ENCODE measurements at places on chromosomes 16 and 17.

DNA sequence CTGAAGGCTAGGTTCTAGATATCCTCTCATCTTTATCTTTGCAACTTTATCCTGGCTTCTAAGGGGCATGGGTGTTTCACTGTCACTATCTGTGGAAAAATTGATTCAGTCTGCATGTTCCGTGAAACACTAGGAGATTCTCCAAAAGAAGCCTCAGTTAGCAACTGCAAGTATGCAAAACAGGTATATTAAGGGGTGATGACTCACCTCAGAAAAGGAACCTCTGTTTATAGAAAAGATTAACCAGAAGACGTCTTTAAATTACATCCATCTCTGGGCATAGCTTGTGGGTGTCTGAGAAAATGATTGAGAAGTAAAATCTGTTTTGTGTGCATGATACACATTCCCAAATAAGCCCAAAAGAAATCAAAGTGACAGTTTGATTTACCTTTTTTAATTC lies 353.8 kb upstream of the HSBP1 start:
- no peak for DNase-seq

GRCh38 chr16:67278773-67279295 lies 498 bp upstream of the PLEKHG4 start:
- peak; percentile 17 for DNase-seq

GRCh38 chr17:40813804-40814203 lies 8.6 kb downstream of the KRT10 start:
- DNase-seq: no peak

GRCh38 chr17:61489719-61490490 lies 37.7 kb downstream of the TBX4 start:
- no peak for DNase-seq

DNA sequence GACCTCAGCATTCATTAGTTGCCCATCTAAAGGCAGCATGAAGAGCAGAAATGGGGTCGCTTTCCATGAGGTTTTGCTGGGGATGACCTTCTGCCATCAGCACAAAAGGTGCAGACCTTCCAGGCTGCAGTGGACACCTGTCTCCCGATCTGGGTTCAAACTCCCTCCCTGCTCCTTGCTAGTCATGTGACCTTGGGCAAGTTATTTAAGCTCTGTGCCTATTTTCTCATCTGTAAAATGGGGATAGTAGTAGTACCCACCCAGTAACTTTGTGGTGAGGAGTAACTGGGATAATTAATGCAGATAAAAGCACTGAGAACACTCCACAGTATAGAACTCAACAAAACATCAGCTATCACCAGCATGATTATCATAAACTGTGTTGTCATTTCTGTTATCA lies 21.4 kb upstream of the COQ7 start:
- DNase-seq: no peak

DNA sequence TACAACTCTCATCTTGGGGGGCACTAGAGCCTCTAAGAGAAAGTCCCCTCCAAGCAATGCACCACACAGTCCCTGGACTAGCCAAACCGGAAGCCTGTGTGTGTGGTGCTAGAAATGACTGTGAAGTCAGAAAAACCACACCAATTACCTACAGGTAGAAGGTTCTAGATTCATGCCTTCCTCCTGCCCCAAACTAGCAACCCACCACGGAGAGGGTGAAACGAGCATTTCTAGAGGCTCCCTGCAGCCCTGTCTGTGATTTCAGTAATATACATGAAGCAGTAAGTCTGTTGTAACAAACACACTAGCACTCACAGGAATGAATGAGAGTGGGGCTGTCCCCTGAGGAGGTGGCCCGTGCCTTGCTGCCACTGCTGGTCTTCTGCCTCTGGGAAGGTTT lies 13.6 kb downstream of the ZFHX3 start:
- no peak for DNase-seq

DNA sequence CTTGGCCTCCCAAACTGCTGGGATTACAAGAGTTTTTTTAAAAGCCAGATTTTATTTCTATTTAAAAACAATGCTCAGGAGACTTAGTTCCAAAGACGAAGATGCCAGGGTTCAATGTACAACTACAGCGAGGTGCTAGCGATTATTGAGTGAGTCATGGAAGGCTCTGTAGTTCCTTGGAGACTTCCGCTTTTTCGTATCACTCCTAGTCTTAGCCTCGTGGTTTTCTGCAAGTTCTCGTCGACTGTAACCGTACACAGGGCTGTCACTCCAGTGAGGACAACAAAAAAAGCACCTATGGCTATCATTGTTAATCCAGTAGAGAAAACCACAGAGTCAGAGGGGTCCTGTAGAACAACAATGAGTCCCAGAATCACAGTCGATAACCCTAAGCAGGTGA lies 22.7 kb upstream of the ZC3H7A start:
- no peak for DNase-seq

- no peak for DNase-seq
These were observed 6.0 kb downstream of the HSDL1 start for GRCh38 chr16:84138824-84139627.

DNA sequence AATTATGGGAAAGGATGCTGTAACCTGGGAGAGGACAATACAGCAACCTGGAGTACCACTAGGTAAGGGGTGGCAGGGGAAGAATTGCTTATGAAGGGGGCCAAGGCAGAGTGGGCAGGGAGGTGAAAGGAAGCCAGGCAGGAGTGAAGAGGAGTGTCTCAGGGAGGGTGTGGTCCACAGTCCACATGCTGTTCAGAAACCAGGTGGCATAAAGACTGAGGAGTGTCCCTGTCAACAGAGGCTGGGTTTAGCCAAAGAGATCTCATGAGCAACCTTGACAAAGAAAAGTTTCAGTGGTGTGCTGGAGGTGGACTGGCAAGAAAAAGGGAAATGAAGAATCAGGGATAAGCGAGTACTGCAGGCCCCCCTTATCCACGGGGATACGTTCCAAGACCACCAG lies 88.4 kb downstream of the SPACA3 start:
- DNase-seq: no peak

DNA sequence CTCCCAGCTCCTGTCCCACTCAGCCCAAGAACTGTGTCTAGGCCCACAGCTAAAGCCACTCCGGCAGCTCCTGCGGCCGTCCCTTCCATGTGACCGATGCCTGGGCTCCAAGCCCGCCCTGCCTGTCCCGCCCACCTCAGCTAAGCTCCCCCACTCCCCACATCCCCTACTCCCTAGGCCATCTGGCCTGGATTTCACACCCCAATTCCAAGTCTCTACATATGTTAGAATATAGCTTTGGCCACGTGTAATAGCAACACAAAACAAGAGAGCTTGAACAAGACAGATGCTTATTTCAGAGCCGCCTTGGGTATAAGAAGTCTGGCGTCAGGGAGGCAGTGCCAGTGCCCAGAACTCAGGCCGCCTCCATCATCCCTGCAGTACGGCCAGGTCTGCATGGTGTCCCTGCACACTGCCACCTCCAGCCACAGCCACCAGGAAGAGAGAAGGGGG lies 30.0 kb upstream of the USP22 start:
- no peak for DNase-seq

DNA sequence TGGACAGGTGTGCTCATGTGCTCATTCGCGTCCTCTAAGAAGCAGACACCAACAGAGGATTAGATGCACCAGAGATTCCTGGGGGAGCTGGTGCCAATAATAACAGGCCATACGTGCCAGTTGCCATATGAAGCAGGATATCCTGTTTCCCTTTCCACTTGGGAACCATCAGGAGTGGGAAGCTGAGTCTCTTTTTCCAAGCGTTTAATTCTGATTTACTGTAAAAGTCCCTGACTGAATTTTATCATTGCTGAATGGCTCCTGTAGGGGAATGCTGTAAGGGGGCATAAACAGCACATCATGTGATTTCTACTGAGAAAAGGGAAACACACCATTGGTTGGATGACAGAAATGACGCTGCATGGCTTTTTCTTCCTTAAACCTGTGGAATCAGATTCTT lies 113.3 kb downstream of the IRF8 start:
- no peak for DNase-seq

DNA sequence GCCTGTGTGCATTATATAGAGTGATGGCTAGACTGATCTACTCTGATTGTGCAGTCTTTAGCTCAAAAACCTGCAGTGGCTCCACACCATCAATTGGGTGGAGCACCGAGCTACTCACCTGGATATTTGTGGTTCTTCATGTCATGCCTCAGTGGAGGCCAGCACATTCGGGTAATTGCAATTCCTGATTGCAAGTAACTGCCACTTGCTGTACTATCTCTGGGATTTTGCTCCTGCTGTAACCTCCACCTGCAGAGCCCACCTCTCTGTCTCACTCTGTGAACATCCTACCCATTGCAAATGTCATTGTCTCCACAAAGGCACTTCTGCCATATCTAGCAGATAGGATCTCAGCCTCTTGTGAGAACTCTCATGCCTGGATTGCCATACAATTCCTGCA lies 1.7 kb upstream of the CCL1 start:
- DNase-seq: no peak

- DNase-seq: no peak
These were observed 206.4 kb downstream of the KATNIP start for GRCh38 chr16:27756206-27756970.

DNA sequence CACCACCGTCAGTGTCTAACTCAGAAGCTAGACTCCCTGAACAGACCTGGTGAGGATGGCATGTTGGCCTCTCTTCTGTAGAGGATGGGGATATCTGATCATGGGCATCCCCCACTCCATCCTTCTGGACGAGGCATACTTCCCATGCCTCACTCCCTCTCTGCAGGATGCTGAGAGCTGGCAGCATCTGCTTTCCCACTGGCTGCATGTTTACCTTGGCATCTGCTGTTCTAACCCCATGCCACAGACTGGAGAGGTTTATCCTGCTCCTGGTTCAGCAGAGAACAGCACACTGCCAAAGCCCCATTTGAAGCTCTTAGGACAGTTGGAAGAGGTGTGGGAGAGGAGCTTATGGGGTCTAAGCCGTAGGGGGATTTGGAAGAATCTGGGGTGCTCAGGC lies 46.0 kb downstream of the YPEL2 start:
- DNase-seq: no peak

- no peak for DNase-seq
These were observed 12.8 kb downstream of the SLC47A1 start for GRCh38 chr17:19546289-19547065.

- DNase-seq: no peak
These were observed 69.9 kb downstream of the IRX5 start for GRCh38 chr16:55000595-55000994.

DNA sequence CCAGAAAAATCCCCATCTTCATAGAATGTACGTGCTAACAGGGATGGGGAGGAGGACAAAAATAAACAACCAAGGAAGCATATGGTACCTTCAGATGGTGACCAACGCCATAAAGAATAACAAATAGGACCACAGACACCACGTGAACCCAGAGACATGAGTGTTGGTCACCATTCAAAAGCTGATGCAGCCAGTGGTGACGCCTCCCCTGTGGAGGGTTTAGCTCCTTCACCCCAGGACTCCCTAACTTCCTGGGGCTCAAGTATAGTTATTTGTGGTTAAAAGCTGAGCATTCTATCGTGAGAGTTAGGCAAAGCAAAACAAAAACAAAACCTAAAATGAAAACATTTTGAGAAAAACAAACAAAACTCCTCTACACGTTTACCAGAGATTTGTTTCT lies 184.7 kb downstream of the SOX9 start:
- no peak for DNase-seq

DNA sequence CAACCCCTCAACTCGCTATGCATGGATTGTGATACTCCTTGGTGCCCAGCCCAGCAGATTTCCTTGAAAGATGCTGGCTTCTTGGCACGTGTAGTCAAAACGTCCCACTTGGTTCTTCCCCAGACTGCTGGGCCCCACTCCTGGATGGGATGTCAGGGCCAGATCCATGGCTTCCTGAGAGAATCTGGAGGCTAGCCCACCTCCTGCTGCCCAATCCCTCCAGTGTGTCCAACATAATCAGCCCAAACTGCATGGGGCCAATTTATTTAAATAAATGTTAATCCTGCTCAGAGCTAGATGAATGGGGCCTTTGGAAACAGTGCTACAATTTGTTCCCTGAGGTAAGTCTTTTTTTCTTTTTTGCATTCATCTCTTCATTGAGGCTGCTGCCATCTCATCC lies 49.4 kb downstream of the WSB1 start:
- no peak for DNase-seq

GRCh38 chr17:44826123-44826790 lies 3.8 kb downstream of the GJC1 start:
- no peak for DNase-seq

DNA sequence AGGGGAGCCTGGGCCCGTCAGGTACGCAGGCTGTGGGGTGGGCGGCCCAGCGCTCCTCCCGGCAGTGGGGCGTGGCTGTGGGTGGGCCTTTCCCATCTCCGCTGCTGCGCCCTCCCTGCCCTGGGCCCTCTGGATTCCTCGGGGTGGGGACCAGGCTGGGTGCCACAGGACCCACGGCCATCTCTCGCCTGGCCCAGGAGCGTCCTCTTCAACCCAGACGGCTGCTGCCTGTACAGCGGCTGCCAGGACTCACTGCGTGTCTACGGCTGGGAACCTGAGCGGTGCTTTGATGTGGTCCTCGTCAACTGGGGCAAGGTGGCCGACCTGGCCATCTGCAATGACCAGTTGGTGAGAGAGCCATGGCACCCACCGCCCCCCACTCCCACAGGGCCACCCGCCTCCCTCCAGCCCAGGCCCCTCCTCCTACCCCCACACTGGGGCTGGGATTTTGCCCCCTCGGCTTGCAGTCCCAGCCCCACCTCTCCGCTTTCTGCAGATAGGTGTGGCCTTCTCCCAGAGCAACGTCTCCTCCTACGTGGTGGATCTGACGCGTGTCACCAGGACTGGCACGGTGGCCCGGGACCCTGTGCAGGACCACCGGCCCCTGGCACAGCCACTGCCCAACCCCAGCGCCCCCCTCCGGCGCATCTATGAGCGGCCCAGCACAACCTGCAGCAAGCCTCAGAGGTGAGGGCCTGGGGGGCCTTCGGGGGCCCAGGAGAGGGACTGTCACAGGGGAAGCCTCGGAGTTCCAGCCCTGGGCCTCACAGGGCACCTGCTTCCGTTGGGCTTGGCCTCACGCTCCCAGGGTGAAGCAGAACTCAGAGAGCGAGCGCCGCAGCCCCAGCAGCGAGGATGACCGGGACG lies 17.2 kb downstream of the KATNB1 start:
- no peak for DNase-seq

DNA sequence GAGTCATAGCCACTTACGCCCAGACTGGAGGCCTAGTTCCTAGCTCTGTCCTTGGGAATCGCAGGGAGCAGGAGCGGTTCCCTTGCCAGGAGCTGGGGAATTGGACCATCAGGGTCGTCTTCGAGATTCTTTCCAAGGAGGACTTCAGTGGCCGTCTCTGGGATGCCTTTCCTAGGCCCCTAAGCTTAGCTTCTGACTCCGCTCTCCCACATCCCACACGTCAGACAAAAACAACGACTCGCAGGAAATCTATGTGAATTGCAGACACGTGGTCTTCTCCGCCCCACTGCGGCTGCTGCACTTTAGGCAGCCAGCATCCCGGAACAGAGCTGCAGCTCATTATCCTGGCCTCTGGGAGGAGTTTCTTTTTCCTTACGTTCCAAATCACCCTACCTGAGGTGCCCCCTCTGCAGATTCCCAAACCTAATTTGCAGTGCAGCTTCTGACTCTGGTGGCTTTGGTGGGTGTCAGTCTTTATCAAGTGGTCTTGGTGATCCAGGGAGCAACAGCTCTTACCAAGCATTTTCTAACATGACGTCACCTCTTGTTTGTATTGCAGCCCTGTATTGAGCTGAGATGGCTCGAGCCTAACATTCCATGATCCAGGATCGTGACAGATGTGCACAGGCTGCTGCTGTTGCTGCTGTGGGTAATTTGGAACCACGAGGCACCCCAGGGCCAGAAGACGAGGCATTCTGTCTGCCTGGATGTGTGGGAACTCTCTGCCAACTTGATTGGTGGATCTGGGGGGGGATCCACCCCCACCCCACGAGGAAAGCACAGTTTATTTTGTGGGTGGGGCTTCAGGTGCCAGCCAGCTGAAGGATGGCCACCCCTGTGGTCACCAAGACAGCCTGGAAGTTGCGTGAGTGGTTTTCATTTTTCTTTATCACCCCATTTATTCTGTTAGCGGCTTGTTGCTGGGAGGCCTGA lies 1.1 kb downstream of the KATNB1 start:
- no peak for DNase-seq
